ENCODE measurements at places on chromosomes 3 and 15. TPM values are rescaled to one million over a fixed set of nuclear protein-coding genes. Genes with fewer than 3 reads are reported as not detected.

The GCSAM gene
- total RNA-seq: not detected

The CELF6 gene
- total RNA-seq: 1.5 TPM

The SPINK8 gene
- total RNA-seq: not detected

The RETNLB gene
- not detected for total RNA-seq

The SLC28A2 gene
- not detected for total RNA-seq

The KNG1 gene
- total RNA-seq: 0.37 TPM

The GOLGA6A gene
- not detected for total RNA-seq

The PLCD1 gene
- total RNA-seq: 6.9 TPM

The MAN2A2 gene
- 146 TPM for total RNA-seq

The UTS2B gene
- total RNA-seq: 0.42 TPM

The WWTR1 gene
- total RNA-seq: 40.0 TPM

The BBS4 gene
- 9.6 TPM for total RNA-seq

The CD86 gene
- 4.4 TPM for total RNA-seq

The CCK gene
- not detected for total RNA-seq

The CD276 gene
- total RNA-seq: 39.0 TPM

The OXTR gene
- total RNA-seq: 0.20 TPM

The CXCR6 gene
- total RNA-seq: 0.59 TPM

The ACP3 gene
- 1.1 TPM for total RNA-seq

The PLAAT1 gene
- 4.9 TPM for total RNA-seq

The CA12 gene
- total RNA-seq: 0.74 TPM

The FAM107A gene
- total RNA-seq: 78.0 TPM

The GPR62 gene
- 0.15 TPM for total RNA-seq

The TMEM40 gene
- total RNA-seq: 2.8 TPM

The DAZL gene
- total RNA-seq: not detected

The GRAMD1C gene
- total RNA-seq: 3.4 TPM

The SAMD7 gene
- total RNA-seq: not detected

The DLL4 gene
- total RNA-seq: 11.6 TPM

The ZBBX gene
- not detected for total RNA-seq

The GOLGA6D gene
- total RNA-seq: not detected

The ADAMTS9 gene
- 15.1 TPM for total RNA-seq

The CALML4 gene
- 0.99 TPM for total RNA-seq

The HGD gene
- total RNA-seq: not detected

The WNT7A gene
- total RNA-seq: not detected

The CACNA2D3 gene
- 26.9 TPM for total RNA-seq

The CCDC33 gene
- not detected for total RNA-seq

The LMAN1L gene
- total RNA-seq: 23.5 TPM

The NCBP2 gene
- total RNA-seq: 31.0 TPM

The IL5RA gene
- 0.17 TPM for total RNA-seq

The OR5K2 gene
- not detected for total RNA-seq

The GHSR gene
- total RNA-seq: not detected

The DTWD1 gene
- total RNA-seq: 21.8 TPM

The GADL1 gene
- total RNA-seq: not detected

The ATP1B3 gene
- total RNA-seq: 31.1 TPM

The SUSD5 gene
- 1.4 TPM for total RNA-seq

The LDHAL6B gene
- not detected for total RNA-seq

The NR1I2 gene
- 0.12 TPM for total RNA-seq

All from left ventricle myocardium superior (tissue), 1 donor.